ENCODE measurements at places on chromosomes 3 and 15. TPM values are rescaled to one million over a fixed set of nuclear protein-coding genes. Genes with fewer than 3 reads are reported as not detected.

- DNase-seq, result peak; percentile 93
These were observed 105.5 kb downstream of the IQSEC1 start for GRCh38 chr3:12967606-12968351.

GRCh38 chr15:28919679-28920655 lies 34.2 kb downstream of the APBA2 start:
- DNase-seq, result no peak

EXD1 gene
- polyA plus RNA-seq, result not detected

PBRM1 gene
- polyA plus RNA-seq, result 46.9 TPM

XXYLT1 gene
- polyA plus RNA-seq, result 36.0 TPM

DNA sequence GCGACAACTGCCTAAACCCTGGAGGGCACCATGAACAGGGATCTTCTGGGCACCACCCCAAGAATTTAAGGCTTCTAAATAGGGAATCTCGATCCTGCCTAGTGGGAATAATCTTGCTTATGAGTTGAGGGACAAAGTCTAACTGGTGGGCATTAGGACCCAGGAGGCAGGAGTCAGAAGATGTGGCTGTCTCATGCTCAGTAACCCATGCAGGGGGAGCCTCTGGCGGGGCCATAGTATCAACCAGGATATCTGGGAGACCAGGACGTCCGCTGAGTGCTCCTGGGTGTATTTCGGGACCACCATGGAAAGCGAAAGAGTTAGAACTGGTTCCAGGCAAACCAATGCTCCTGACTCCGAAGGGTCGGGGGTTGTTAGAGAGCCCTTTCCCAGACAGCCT lies 356.1 kb downstream of the OTOL1 start:
- no peak for DNase-seq

- no peak for DNase-seq
These were observed 53.9 kb downstream of the RLBP1 start for GRCh38 chr15:89167267-89168176.

VIPR1 gene
- polyA plus RNA-seq, result 1.5 TPM

CLSTN2 gene
- 24.6 TPM for polyA plus RNA-seq

- DNase-seq, result no peak
These were observed 103.1 kb downstream of the THSD4 start for GRCh38 chr15:71218272-71218805.

DNA sequence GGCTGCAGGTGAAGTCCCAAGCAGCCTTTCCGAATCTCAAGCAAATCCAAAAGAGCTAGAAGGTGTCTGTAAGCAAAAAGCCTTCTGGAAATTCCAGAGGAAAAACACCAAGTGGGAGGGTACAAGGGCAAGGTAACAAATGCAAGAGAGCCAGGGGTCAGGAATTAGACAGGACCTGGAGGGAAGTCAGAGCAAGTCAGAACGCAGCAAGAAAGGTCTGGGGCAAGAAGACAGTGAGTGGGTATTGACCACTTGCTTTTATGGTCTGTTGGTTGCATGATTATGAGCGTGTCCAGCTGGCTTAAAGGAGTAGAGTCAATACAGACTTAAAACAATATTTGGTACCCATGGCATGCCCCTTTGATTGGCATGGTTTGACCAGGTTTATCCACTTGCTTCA lies 66.7 kb upstream of the OXTR start:
- no peak for DNase-seq

FSD2 gene
- polyA plus RNA-seq, result 0.63 TPM

- no peak for DNase-seq
These were observed 14.6 kb downstream of the UBE2Q2 start for GRCh38 chr15:75857886-75858285.

- no peak for DNase-seq
These were observed 84.4 kb downstream of the CMSS1 start for GRCh38 chr3:99902091-99902490.

DNA sequence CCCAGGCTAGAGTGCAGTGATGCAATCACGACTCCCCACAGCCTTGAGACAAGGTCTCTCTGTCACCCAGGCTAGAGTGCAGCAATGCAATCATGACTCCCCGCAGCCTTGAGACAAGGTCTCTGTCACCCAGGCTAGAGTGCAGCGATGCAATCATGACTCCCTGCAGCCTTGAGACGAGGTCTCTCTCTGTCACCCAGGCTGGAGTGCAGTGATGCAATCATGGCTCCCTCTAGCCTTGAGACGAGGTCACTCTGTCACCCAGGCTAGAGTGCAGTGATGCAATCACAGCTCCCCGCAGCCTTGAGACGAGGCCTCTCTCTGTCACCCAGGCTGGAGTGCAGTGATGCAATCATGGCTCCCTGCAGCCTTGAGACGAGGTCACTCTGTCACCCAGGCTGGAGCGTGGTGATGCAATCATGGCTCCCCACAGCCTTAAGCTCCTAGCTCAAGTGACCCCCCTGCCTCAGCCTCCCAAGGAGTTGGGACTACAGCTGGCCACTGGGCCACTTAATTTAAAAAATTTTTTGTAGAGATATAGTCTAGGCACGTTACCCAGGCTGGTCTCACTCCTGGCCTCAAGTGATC lies 26.1 kb downstream of the TFRC start:
- no peak for DNase-seq

GRCh38 chr3:131328721-131329120 lies 52.9 kb upstream of the NUDT16 start:
- no peak for DNase-seq

SLC22A13 gene
- 0.42 TPM for polyA plus RNA-seq

CSPG4 gene
- polyA plus RNA-seq, result 25.6 TPM

GRCh38 chr3:11655196-11655928 lies 11.6 kb upstream of the VGLL4 start:
- DNase-seq, result peak; percentile 50

CASR gene
- polyA plus RNA-seq, result 1.4 TPM

GRCh38 chr15:25242957-25243799 lies 195.6 kb downstream of the UBE3A start:
- no peak for DNase-seq

NEK10 gene
- polyA plus RNA-seq, result 8.7 TPM

RYK gene
- 44.6 TPM for polyA plus RNA-seq

DNA sequence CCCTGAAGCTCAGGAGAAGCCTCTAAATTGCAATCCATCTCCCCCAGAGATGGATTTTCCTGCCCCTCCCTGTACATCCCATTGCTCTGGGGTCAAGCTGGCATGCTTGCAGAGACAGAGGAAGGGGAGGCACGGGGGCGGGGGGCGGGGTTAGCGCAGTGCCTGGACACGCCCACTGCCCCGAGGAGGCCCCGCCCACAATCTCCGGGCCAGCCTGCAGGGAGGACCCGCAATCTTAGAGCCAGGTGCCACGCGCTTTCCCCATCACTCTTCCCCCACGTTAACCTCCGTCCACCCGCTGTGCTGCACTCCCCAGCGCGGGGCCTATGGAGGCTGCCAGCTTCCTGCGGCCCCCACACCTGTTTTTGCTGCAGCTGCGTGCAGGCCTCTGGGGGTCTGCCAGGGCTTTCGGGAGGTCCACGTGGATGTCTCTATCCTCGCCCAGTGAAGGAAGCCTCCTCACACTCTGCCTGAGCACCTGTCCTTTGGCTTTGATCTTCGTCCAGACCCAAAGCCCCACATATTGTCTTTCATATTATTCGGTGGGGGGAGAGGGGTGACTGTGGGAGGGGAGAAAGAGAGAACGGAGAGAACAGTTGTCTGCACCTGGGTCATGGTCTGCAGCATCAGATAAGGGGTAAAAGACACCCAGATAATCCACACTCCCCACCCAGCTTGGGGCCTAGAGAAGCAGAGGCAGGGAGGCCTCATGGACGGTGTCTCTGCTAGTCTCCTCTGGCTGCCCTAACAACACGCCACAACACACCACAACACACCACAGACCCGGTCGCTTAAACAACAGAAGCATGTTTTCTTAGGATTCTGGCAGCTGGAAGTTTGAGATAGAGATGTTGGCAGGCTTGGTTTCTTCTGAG lies 118.0 kb upstream of the MEF2A start:
- no peak for DNase-seq

FAM219B gene
- polyA plus RNA-seq, result 70.3 TPM

DNA sequence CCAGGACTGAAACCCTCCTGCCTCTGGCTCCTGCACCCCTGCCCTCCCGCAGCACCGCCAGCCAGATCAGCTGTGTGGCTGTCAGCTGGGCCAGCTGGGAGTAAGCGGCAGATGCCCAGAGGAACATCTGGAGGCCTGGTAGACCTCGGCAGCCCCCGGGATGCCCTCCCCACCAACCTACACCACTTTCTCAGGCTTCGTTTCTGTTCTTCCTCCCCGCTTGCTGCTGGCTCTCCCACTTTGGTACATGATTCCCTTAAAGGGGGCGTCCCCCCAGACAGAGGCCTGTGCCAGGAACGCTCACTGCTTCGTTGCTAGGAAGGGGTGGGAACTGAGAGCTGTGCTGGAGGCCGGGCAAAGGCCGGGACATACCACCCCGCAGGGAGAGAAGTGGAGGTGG lies 91.4 kb upstream of the RPL32 start:
- no peak for DNase-seq

DNA sequence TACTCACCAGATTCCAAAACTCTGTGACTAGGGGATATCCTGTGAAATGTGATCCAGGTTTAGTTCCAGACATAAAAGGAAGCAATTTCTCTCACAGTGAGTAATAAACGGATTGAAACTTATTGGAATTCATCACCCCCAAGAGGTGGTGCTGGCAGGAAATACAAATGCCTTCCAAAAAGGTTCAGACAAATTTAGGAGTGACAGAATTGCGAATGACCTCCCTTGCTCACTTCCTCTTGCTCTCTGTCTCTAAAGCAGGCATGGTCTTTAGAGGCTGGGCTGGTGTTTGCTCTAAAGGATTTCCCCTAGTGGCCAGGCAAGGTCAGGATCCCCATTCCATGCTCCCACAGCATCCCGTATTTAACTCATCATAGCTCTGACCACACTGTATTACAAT lies 449.4 kb upstream of the PPP2R3A start:
- DNase-seq, result no peak

KY gene
- 4.2 TPM for polyA plus RNA-seq

DNA sequence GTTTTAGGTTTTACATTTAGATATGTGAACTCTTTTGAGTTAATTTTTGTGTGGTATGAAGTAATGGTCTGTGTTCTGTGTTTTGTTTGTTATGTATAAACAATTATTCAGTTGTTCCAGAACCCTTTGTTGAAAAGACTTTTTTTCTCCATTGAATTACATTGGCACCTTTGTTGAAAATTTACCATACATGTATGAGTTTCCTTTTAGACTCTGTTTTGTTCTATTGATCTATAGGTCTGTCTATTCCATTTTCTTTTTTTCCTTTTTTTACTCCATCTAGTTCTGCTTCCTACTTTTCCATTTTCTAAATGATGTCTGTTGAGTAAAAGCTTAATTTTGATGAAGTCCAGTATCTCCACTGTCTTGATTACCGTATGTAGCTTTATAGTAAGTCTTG lies 31.4 kb downstream of the ARIH2 start:
- no peak for DNase-seq

CIDEC gene
- 0.24 TPM for polyA plus RNA-seq

ABHD14A gene
- polyA plus RNA-seq, result 66.6 TPM

ISLR2 gene
- 16.7 TPM for polyA plus RNA-seq

GRCh38 chr15:33907326-33907725 lies 61.0 kb upstream of the CHRM5 start:
- DNase-seq, result no peak

CMTM8 gene
- polyA plus RNA-seq, result 4.6 TPM

DNA sequence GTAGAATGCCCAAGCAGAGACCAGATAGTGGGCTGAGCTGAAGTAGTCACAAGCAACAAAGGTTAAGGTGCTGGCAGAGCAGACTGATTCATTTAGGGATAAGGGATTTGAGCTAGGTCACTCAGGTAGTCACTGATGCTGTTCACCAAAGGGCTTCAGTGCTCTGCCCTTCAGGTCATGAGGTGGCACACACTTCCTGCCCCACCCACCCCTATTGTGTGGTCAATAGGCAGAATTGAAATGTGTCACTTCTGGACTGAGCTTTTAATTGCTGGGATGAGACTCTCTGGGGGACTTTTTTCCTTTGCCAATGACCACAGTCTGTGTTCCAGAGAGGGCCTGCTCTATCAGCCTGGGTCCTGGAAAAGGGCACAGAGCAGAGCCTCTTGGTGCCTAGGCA lies 2.9 kb upstream of the DIS3L start:
- no peak for DNase-seq

FBLN2 gene
- polyA plus RNA-seq, result 19.5 TPM

NDN gene
- 177 TPM for polyA plus RNA-seq

DNA sequence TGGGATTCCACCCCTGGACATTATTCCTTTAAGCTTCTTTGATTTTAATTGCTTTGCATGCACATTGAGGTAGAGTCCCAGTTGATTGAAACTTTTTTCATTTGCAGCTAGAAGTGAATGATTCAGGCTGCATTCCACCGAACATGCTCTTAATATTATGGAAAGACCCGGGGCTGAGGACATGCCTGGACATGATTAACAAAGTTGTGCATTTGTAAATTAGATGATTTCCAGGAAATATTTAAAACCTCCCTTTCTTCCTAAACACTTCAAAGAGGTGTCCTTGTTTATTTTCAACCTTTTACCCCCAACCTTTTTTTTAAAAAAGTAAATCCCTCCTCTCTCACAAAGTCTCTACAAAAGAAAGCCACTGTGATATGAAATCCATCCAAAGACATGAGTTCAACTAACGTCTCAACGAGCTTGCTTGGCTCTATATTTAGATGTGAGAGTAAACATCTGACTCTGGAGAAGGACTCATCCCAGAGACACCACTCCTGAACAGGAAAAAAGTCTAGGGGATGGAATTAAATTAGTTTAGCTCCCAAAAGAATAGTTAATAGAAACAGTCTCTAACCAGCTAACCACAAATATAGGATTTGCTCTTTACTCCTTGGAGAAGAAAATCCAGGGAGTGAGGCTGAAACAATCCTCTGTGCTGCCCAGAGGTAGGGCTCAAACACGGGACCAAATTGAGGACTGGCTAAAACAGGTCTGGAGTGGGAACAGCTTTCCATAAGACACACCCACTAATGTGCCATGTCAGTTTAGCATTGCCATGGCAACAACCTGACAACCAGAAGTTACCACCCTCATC lies 83.1 kb downstream of the XXYLT1 start:
- no peak for DNase-seq

APOD gene
- polyA plus RNA-seq, result 195 TPM

GRCh38 chr3:46276497-46277099 lies 34.3 kb downstream of the CCR3 start:
- DNase-seq, result no peak

DNA sequence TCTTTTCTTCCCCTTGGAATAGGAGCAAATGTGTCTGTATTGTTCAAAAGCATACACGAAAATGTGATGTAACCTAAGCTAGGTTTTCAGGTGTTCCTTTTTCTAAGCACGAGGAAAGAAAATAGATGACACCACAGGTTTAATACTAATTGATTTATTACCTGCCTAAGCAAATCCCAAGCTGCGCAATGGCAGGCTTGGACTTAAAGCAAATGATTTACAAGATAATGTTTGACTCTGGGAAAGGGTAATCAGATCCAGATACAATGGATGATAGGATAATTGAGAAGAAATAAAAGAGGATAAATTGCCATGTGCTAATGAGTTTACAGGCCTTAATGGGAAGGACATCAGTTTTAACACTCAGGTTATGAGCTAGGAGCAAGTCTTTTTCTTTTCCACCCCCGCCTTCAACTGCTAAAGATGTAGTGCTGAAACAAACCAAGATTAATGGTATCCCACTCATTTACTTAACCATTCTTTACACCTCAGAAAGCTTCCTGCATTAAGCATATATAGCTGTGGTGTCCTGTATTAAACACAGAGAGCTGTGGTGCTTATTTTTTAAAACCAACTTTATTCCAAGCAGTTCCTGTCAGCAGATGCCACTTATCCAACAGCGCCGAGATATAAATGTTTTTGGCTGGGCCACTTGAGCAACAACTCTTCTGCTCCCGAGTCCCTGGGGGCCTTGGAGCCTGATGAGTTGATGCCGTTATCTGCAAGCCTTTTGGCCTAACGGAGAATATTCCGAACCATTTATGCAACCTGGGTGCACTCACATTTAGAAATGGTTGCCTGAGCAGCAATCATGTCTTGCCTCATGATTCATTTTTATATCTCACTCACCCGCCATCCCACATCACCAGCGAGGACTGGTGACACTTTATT lies 205.5 kb downstream of the MECOM start:
- DNase-seq, result no peak

All from spinal cord (tissue), 10 donors.